ENCODE measurements at places on chromosomes 16 and 17. TPM values are rescaled to one million over a fixed set of nuclear protein-coding genes. Genes with fewer than 3 reads are reported as not detected.

Gene CRYBA1
- total RNA-seq = not detected

Gene ZNF764
- 3.2 TPM for total RNA-seq

Gene DHRS7C
- total RNA-seq = not detected

Gene KRT35
- total RNA-seq = not detected

Gene ZFHX3
- 3.7 TPM for total RNA-seq

Gene KCNH6
- total RNA-seq = under 0.01 TPM

Gene CA7
- not detected for total RNA-seq

Gene SPIRE2
- total RNA-seq = 2.4 TPM

Gene ZNF205
- 12.3 TPM for total RNA-seq

Gene CCL16
- total RNA-seq = under 0.01 TPM

Gene ARL5C
- not detected for total RNA-seq

Gene RBFOX1
- total RNA-seq = not detected

Gene HASPIN
- total RNA-seq = 1.6 TPM

Gene RGS11
- total RNA-seq = 0.20 TPM

Gene SUPT4H1
- 50.8 TPM for total RNA-seq

Gene KRTAP3-1
- not detected for total RNA-seq

Gene FOXF1
- total RNA-seq = 0.40 TPM

Gene CBLN1
- total RNA-seq = not detected

Gene ZNF747
- 7.7 TPM for total RNA-seq

Gene RGS9
- total RNA-seq = 0.65 TPM

Gene CDH13
- 14.5 TPM for total RNA-seq

Gene CACNG5
- total RNA-seq = not detected

Gene ZG16B
- not detected for total RNA-seq

Gene TEKT3
- total RNA-seq = not detected

Gene NUBP1
- total RNA-seq = 21.1 TPM

Gene TNFSF13
- 0.65 TPM for total RNA-seq

Gene AANAT
- total RNA-seq = not detected

Gene LPO
- not detected for total RNA-seq

Gene CCL13
- not detected for total RNA-seq

Gene TVP23A
- not detected for total RNA-seq

Gene KRTAP9-8
- not detected for total RNA-seq

Gene CRYM
- total RNA-seq = not detected

Gene CCR7
- under 0.01 TPM for total RNA-seq

Gene HOXB8
- total RNA-seq = not detected

Gene EFNB3
- total RNA-seq = 0.22 TPM

Gene SNN
- total RNA-seq = 24.4 TPM

Gene KAT8
- 35.3 TPM for total RNA-seq

Gene WFIKKN1
- 0.20 TPM for total RNA-seq

Gene ACSM2B
- total RNA-seq = 0.20 TPM

Gene KRTAP9-4
- total RNA-seq = not detected

Gene CD300LG
- total RNA-seq = not detected

Gene CD300E
- total RNA-seq = not detected

Gene RAD51C
- 12.2 TPM for total RNA-seq

Gene TBX2
- total RNA-seq = under 0.01 TPM
